ENCODE measurements at places on chromosomes 4 and X.

DNA sequence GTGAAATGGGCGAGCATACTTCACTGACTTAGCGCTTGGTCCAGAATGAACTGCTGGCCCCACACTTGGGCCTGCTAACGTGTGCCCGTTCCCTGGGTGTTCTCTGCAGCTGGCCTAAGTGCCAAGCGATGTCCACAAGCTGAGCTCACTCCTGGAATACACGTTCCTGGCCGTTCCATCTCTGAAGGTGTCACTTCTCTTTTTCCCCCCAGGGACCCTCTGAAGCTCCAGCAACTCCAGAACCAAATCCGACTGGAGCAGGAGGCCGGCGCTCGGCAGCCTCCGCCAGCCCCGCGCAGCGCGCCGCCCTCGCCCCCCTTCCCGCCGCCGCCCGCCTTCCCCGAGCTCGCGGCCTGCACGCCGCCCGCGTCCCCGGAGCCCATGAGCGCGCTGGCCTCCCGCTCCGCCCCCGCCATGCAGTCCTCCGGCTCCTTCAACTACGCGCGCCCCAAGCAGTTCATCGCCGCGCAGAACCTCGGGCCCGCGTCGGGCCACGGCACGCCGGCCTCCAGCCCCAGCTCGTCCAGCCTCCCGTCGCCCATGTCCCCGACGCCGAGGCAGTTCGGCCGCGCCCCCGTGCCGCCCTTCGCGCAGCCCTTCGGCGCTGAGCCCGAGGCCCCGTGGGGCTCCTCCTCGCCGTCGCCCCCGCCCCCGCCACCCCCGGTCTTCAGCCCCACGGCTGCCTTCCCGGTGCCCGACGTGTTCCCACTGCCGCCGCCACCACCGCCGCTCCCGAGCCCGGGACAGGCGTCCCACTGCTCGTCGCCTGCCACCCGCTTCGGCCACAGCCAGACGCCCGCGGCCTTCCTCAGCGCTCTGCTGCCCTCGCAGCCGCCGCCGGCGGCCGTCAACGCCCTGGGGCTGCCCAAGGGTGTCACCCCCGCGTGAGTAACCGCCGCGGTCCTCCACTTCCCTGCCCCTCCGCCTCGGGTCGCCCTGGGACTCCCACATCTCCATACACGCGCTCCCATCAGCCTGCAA, 132.3 kb downstream of the CBR4 start:
- peak; percentile 1 for DNase-seq

GRCh38 chrX:38601866-38602265, 40.5 kb downstream of the TSPAN7 start:
- DNase-seq = no peak

GRCh38 chr4:65943076-65943475, 272.8 kb upstream of the EPHA5 start:
- no peak for DNase-seq

DNA sequence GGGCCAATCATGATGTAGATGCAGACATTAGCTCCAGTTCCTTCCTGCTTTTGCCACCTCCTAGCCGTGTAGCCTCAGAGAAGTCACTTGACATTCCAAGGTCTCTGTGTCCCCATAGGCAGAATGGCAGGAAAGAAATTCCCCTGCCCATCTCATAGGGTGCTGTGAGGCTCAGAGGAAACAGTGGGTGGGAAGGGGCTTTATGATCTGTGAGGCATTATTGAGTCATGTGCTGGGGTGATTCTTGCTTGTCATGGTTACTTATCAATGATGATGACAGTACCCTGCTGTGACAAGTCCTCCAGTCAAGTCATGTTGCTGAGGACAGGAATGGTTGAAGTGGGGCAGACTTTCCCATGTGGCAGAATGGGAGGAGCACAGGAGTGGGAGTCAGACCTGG, 63.7 kb downstream of the MSX1 start:
- no peak for DNase-seq

DNA sequence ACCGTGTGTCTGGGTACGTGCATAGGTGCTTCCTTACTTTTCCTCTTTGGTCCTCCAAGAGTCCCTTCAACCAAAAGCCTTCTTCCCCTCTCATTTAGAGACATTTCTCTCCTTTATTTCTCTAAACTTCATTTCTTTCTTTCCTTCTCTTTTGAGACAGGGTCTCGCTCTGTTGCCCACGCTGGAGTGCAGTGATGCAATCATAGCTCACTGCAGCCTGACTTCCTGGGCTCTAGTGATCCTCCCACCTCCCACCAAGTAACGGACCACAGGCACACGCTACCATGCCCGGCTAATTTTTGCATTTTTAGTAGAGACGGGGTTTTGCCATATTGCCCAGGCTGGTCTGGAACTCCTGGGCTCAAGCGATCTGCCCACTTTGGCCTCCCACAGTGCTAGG, 42.2 kb downstream of the ACOX3 start:
- no peak for DNase-seq

- DNase-seq = no peak
Measured at GRCh38 chr4:102322736-102323135, 22.5 kb downstream of the SLC39A8 start.

- no peak for DNase-seq
Measured at GRCh38 chrX:46404774-46405173, 140.4 kb downstream of the ZNF674 start.

- no peak for DNase-seq
Measured at GRCh38 chrX:129540722-129541184, 694 bp downstream of the OCRL start.

- DNase-seq = no peak
Measured at GRCh38 chrX:133085785-133086184, 11.1 kb downstream of the USP26 start.

DNA sequence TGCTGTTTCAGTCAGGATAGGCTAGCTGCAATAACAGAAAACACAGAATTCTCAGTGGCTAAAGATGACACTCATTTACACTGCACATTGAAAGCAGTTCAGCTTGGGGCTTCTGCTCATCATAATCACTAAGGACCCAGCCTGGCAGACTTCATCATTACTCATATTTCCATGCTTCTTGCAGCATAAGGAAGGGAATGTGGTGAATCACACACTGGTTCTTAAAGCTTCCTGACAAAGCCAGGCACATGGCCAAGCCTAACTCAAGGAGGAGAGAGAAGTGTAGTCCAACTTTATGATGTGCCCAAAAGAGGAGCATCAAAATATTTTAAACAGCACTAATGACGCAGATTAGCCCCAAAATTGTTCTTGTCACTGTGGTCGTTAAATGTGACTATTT, 186.5 kb downstream of the BANK1 start:
- no peak for DNase-seq

DNA sequence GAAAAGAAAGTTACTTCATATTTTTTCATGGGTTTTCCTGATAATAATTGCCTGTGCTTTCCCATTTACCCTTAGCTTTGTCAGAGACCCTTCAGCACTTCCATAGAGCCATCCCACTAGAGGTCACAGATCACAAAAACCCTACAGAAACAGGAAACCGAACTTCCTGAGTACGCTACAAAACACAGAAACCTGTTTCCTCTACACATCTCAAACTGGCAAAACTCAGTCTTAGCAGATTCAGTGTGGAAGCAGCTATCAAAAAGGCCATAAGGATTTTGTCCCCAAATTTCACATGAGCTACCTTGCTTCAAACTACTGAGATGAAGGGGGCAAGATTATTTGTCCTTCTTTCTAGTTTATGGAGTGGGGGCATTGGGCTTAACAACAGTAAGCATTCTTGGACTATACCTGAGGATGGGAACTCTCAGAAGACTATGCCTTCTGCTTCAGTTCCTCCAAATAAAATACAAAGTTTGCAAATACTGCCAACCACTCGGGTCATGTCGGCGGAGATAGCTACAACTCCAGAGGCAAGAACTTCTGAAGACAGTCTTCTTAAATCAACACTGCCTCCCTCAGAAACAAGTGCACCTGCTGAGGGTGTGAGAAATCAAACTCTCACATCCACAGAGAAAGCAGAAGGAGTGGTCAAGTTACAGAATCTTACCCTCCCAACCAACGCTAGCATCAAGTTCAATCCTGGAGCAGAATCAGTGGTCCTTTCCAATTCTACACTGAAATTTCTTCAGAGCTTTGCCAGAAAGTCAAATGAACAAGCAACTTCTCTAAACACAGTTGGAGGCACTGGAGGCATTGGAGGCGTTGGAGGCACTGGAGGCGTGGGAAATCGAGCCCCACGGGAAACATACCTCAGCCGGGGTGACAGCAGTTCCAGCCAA, at the start of gene MMRN1:
Gene MMRN1 (plus strand): TSS at position 206 of the 902 bp plus-strand sequence. CDS start 118 bp downstream, at position 324.
- DNase-seq = no peak

- no peak for DNase-seq
Measured at GRCh38 chr4:98539299-98539698, 119.1 kb downstream of the TSPAN5 start.

DNA sequence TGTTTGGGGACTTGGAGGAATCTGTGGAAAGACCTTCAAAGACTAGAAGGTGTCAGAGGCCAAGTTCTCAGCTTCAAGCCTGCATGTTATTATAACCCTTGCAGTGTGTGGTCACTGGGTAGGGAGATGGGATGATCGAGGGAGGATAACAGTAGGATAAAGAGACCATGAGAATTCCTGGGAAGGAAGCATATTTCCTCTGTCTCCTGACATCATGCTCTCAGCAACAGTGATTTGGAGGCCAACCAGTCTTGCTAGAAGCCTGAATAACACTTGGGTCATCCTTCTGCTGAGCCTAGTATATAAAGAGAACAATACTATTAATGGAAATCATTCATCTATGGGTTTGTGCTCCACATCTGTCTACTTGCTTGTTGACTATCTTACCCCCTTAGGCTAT, 40.9 kb upstream of the ANXA3 start:
- no peak for DNase-seq

DNA sequence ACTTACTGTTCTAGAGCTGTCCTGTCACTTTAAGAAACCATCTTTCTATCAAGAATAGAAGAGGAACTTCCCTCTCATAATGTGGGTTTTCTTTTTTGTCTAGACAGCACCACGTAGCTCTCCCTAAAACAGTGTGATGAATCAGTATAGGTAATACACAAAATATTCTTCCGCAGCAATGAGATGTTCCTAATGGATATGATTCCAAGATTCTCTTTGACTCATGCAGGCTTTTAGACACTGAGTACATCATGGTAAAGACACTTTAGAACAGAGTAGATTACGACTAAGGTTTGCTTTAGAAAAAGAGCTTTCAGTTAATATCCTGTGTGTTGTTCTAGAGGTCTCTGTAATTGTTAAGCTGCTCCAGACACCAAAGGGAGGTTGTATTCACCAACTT, 69.8 kb downstream of the PTTG2 start:
- DNase-seq = no peak

DNA sequence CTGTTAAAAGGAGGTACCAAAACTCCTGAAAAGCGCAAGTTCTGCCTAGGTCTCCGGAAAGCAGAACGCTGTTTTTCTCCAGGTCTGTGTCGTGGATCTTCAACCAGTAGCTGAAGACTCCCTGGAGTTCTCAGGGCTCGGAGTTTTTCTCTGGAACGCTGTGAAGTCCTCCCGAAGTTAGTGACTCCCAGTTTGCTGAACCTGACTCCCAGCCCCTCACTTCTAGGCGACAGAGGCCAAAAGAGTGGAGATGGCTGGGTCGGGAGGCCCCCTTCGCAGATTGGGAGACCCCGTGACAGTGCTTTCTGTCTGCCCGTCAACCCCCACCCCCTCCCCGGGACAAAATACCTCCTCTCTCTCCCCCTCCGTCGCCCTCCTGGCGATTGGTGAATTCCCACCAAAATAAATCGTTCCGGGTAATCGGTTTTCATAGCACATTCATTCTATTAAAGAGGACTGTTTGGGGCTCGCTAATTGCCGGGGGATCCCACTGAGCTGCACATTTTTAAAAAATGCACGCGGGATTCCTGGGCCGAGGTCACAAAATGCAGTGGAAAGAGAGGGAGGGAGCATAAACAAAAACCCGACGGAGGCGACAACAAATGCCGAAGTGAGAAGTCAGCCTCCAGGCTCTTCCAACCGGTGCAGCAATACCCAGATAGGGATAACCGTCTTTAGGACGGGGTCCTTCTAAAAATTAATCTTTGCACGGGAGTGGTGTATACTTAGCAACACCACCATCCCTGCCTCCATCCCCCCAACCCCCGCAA, 4.0 kb upstream of the MSX1 start:
- DNase-seq = no peak

DNA sequence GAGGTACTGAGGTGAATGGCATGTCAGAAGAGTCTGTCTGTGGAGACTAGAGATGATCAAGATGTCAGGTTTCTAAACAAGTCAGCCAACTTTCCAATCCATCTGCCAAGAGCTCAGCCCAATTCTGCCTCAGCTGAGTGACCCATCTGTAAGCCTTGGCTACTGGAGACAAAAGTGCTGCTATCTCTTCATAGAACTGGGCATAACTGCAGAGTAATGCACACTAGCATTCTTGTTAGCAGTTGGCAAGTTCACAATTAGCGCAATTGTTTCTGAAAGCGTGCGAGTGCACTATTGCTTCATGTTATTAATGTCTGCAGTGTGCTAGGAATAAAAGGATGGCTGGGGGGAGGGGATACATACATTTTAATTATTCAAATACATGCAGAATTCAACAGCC, 32.9 kb upstream of the SH3D19 start:
- no peak for DNase-seq
